ENCODE measurements at places on chromosomes 1 and 21.

DNA sequence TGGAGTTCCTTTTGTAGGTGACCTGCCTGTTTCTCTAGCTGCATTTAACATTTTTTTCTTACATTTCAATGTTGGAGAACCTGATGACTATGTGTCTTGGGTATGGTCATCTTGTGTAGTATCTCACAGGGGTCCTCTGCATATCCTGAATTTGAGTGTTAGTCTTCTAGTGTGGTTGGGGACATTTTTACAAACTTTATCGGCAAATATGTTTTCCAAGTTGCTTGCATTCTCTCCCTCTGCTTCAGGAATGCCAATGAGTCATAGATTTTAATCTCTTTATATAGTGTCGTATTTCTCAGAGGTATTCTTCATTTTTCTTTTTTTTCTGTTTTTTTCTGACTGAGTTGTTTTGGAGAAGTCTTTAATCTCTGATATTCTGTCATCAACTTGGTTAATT lies 684.0 kb downstream of the NCAM2 start:
- no peak for DNase-seq

DNA sequence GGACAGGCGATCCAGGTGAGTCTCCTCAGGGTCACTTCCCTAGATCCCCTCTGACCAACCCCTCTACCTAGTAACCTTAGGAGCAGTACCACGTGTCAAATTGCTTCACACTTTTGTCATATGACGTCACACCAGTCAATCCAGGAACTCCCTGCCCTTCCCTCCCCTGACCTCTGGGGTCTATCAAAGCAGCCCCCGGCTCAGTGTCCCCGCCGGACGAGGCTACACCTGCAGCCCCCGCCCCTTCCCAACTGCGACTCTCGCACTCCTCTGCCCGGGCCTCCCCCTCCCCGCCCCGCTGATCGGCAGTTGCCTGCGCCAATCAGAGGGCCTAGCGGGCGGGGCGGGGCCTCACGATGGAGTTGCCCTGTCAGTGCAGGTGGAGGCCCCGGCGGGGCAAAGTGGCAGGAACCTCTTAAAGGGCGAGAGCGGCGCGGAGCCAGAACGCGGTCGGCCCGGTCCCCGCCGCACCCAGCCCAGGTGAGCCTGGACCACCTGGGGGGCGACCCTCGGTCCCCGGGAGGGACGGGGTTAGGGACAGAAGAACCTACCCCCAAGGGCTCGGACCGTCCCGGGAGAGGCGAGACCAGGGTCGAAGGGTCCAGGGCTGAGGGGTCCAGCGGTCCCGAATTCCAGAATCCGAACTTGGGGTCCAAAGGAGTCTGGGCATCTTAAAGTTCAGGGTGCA lies 27.5 kb upstream of the EPB41 start:
- DNase-seq = peak; percentile 79

- DNase-seq = no peak
These were observed 66.6 kb downstream of the SPATA6 start for GRCh38 chr1:48405400-48405799.

- DNase-seq = no peak
These were observed 219.0 kb downstream of the KAZN start for GRCh38 chr1:14817223-14818170.

- DNase-seq = no peak
These were observed 470.5 kb upstream of the DAB1 start for GRCh38 chr1:57894315-57894714.

DNA sequence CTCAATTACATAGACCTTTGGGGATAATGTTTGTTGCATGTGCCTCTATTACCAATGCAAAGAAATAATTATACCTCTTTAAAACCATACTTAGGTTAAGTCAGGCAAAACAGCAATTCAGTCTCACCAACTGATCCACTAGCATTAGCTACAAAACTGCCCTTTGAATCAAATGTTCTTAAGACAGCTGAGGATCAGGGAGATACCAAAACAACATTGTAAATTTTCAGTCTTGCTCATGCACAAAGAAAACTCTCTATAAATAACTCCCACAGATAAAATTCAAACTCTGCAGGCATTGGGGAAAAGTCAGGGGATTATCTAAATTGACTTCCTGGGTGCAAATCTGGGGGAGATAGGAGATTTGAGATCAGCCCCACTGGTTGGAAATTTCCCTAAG lies 100.9 kb upstream of the DPT start:
- DNase-seq = no peak

DNA sequence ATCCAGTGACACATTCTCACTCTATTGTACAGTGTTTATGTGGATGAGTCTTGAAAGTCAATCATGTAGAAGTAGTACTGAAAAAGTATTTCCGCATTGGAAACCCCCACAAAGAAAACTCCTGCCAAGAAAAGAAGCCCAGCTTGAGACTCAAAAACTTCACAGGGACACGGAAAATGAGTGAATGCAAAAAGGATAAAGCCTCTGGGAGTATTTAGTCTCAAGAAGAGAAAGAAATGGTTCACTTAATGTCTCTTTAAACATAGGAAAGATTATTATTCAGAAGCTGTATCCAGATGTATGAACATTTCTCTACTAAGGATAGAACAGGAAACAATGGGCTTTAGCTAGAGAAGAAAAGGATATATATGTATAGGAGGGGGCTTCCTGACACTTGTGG lies 304.5 kb downstream of the BARHL2 start:
- no peak for DNase-seq

- no peak for DNase-seq
These were observed 72.5 kb downstream of the DPT start for GRCh38 chr1:168656485-168656884.

GRCh38 chr1:9128166-9128519 lies 759 bp downstream of the GPR157 start:
- no peak for DNase-seq

DNA sequence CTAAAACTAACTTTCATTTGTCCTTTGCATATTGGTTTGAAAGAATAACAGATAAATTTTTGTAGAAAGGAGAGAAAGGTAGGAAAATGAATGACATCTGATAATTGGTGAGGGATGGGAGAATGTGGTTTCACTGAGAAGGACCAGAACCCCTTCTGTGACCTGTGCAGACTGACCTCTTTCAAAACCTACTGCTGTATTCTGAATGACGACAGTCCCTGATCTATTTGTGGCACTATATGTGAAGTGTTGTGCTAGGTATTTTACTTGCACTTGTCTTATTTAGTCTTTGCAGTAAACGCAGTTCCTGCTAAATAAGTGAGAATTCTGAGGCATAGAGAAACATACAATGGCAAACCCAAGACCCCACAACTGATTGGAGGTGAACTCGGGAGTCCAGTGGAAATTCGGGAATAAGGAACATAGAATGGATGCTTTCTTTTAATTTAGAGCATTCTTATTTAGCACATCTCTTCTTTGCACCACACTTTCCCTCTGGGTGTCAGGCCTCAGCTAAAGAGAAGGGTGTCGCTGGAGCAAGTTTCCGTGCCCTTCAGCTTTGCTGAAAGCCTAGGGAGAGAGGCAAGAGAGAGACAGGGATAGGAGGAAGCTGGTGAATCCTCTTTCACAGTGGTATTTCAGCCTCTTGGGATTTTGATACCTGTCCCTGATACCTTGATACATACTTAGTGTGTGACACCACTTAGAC lies 230.2 kb downstream of the PAPPA2 start:
- DNase-seq = no peak

DNA sequence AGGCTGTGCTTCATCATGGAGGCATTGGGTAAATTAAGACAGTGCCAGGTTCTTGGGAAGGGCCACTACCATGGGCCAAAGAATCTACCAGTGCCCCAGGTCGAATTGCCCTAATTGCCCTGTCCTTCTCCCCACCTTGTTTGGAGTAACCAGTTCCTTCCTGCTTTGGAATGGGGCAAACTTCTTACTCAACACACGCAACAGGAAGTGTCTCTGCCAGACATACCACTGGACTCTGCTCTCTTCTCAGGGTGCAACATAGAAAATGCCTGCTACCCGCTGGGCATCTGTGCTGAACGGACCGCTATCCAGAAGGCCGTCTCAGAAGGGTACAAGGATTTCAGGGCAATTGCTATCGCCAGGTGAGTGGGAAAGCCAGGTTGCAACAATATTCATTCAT lies 15.8 kb downstream of the CDA start:
- DNase-seq = no peak

GRCh38 chr21:18153063-18153462 lies 91.6 kb upstream of the CHODL start:
- DNase-seq = no peak

DNA sequence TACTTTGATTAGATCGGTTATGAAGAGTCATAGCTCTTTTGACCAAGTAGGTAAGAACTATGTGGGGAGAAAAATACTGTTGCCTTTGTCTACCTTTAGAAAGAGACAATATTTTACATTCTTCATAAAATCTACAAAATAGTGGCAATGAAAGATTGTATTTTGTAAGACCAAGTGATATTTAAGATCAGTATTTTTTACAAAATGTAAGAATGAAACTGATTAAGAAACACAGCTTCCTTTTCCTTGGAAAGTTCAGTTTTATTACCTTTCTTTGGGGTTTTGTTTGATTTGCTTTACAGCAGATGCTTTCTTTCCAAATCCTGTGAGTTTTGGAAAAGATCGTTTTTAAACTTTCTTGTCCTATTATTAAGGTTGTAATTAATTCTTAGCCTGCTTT lies 69.8 kb downstream of the SLC35A3 start:
- DNase-seq = no peak

GRCh38 chr1:100164702-100165101 lies 13.4 kb downstream of the LRRC39 start:
- no peak for DNase-seq

- DNase-seq = no peak
These were observed 116.3 kb downstream of the NAV1 start for GRCh38 chr1:201655243-201655642.

- DNase-seq = no peak
These were observed 12.9 kb downstream of the CAMK2N1 start for GRCh38 chr1:20472860-20473711.

DNA sequence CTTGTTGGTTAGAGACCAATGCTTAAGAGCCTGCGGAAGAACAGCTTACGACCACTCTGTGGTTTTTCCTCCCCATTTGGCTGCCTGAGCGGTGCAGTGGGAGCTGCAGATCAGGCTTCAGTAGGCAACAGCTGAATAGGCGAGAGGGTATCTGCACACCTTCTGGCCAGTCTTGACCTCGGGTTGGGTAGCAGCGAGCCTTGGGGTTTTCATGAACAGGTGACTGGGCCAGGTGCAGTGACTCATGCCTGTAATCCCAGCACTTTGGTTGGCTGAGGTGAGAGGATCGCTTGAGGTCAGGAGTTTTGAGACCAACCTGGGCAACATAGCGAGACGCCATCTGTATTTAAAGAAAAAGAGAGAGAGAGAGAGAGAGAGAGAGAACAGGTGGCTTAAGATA lies 41.0 kb downstream of the NENF start:
- no peak for DNase-seq

GRCh38 chr1:179001451-179001850 lies 24.2 kb upstream of the FAM20B start:
- DNase-seq = no peak

- DNase-seq = no peak
These were observed 5.7 kb downstream of the C1orf210 start for GRCh38 chr1:43279666-43280065.

GRCh38 chr1:219298571-219299148 lies 125.0 kb downstream of the LYPLAL1 start:
- DNase-seq = no peak

- DNase-seq = no peak
These were observed 409.9 kb upstream of the ESRRG start for GRCh38 chr1:217133092-217133491.

DNA sequence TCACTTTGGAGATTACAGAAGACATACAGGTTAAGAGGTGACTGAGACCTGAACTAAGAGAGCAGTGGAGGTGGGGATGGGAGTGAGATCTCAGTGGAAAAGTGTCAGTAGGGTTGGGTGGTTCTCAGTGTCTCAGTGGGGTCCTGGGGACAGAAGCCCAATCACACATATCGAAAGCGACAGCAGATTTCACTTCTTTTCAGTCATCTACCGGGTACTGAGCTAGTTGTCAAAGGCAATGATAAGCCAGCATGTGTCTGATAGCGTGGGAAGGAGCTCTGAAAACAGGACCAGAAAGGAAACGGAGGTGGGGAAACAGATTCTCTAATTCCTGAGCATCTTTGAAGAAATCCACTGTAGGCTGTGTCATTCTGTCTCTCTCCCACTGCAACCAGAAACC lies 59.5 kb downstream of the RHOU start:
- no peak for DNase-seq

DNA sequence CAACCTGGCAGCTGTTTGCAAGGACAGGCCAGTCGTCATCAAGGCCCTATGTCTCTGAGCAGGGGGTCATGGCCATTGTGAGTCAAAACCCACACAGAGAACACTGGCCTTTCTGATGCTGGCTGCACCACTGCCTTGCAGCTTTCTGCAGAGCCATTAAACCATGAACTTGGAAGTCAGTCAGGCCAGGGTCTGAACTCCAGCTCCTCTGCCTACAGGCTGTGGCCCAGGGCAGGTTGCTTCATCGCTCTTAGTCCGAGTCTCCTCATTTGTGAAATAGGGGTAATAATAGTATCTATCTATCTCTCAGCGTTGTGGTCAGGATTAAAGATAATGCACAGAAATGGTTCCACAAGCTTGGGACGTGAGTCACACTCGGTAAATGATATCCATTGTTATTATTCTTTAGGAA lies 35.8 kb upstream of the HIVEP3 start:
- no peak for DNase-seq

- no peak for DNase-seq
These were observed 123.4 kb upstream of the TNR start for GRCh38 chr1:175866776-175867175.

DNA sequence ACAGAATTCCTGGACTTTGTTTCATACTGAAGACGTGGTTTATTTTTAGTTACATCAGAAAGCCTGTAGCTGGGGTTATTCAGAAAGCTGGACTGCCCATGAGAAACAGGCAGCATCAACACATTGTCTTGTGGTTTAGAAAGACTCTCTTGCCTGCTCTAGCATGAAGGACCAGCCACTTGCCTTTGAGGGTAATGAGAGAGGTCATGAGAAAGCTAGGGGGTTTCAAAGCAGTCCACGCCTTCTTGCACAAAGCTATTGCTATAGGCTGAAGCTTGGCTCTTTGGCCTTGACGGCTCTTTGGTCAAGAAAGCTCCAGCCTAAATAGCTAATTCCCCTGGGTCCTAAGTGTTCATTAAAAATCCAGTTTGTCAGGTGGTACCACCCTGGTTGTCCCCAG lies 208.1 kb downstream of the PRDM2 start:
- no peak for DNase-seq

DNA sequence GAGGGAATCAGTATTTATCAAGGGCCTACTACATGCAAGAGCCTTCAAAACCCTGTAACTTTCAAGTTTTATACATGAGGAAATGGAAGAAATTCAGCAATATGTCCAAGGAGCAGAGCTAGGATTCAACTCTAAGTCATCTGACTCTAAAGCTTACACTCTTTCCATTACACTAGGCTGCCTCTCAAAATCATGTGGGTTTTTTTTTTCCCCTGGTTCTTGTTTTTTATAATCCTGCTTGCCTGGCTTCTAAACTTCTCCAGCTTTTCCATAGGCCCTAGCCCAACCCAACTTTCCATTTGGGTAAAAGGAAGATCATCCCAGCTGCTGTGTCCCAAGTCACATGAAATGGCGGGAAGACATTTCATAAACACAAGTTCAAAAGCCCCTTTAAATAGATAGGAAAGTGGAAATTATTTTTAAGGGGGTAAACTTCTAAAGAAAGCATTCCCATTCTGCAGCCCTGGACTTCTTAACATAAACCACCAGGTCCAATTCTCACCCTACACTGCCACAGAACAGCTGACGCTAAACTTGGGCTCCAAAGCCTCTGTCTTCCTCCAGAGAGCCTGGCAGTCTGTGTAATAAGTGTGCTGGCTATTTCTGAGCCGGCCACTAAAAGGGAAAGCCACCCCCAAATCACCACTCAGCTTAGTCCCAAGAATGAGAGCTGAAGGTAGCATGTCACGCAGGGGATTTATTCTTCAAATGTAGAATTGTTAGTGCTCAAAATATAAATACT lies 46.9 kb downstream of the ITPKB start:
- no peak for DNase-seq

Measured in activated CD8-positive, alpha-beta memory T cell treated with anti-CD3 and anti-CD28 coated beads for 4 hours (primary cell).